Cardiac muscle cell (in vitro differentiated cells and primary cell): ENCODE measurements at places on chromosomes 7 and 10.

- no peak for DNase-seq
Observed at GRCh38 chr10:98418665-98419468, 3.9 kb upstream of the PYROXD2 start.

DNA sequence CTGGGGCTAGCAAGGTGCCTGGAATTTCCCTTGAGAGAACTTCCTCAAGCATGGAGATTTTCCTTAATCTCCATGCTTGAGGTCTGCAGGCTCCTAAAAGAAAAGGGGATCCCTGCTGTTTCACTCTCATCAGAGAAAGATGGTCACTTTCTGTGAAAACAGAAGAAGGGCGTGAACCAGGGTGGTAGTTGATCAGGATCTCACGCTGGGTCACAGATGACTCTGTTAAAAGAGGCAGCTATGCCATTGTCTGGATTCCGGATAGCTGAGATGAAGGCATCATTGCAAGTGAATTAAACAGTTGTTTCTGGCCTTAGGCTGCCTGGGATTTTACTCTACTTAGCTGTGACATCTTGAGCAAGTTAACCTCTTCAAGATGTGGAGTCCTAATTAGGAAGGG lies 525.9 kb downstream of the TYW1 start:
- DNase-seq, result no peak

- DNase-seq, result no peak
Observed at GRCh38 chr10:84176836-84177474, 3.4 kb downstream of the GPR15LG start.

- DNase-seq, result peak; percentile 85
Observed at GRCh38 chr7:95476904-95477594, 8.7 kb upstream of the ASB4 start.

DNA sequence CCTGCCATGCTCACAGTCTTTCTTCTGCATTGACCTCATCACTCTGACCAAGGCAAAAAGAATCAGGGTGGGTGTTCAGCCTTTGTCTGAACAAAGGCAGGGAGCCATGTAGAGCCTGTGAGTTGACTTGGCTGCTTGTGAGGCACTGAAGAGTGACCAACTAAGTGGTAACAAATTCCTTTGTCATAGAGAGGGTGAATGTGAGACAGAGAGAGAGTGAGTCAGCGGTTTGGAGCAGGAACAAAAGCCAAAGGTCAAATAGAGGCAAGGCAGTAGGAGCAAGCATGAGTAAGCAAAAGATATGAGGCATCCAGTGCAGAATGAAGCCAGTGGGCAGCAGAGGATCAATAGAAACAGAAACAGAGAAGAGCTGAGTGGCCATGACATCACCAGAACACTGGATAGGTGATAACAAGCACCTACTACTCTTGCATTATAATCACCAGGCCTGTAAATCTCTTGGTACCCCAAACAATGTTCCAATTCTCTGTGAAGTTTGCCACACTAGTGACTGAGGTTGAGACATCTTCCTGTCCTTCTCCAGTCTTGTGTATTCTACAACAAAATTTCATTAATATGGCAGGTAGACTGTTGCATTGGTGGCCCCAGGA lies 116.2 kb upstream of the LAMB4 start:
- DNase-seq, result peak; percentile 13
